Memory B cell (primary cell): ENCODE measurements at places on chromosomes 4 and X.

GRCh38 chr4:82428526-82428968 lies 1.7 kb downstream of the HNRNPDL start:
- no peaks in the 10 kb centered on the region for H3K27me3 ChIP-seq
- no peak for DNase-seq
- H3K4me3 ChIP-seq = peak overlapping the region; percentile 98
- H3K4me1 ChIP-seq = peaks cover 26% of the 10 kb centered on the region
- H3K36me3 ChIP-seq = peaks cover 21% of the 10 kb centered on the region
- H3K27ac ChIP-seq = peak overlapping the region; percentile 96

- H3K36me3 ChIP-seq = no peaks in the 10 kb centered on the region
- H3K4me1 ChIP-seq = no peaks in the 10 kb centered on the region
- H3K27ac ChIP-seq = no peak overlapping the region
- no peak overlapping the region for H3K4me3 ChIP-seq
- no peaks in the 10 kb centered on the region for H3K27me3 ChIP-seq
Measured at GRCh38 chr4:28233724-28234123, 1373.1 kb downstream of the STIM2 start.

GRCh38 chrX:54495814-54496516 lies at the start of gene FGD1:
Gene FGD1 (minus strand): TSS chrX:54496234. CDS start chrX:54495432, 802 bp downstream.
- no peak for DNase-seq
- H3K4me1 ChIP-seq = peaks cover 8% of the 10 kb centered on the region
- H3K27me3 ChIP-seq = peaks cover 21% of the 10 kb centered on the region

- DNase-seq = no peak
- no peaks in the 10 kb centered on the region for H3K36me3 ChIP-seq
- H3K4me1 ChIP-seq = no peaks in the 10 kb centered on the region
- no peak overlapping the region for H3K27ac ChIP-seq
- H3K4me3 ChIP-seq = no peak overlapping the region
Measured at GRCh38 chr4:162274354-162274753, 110.6 kb upstream of the FSTL5 start.

DNA sequence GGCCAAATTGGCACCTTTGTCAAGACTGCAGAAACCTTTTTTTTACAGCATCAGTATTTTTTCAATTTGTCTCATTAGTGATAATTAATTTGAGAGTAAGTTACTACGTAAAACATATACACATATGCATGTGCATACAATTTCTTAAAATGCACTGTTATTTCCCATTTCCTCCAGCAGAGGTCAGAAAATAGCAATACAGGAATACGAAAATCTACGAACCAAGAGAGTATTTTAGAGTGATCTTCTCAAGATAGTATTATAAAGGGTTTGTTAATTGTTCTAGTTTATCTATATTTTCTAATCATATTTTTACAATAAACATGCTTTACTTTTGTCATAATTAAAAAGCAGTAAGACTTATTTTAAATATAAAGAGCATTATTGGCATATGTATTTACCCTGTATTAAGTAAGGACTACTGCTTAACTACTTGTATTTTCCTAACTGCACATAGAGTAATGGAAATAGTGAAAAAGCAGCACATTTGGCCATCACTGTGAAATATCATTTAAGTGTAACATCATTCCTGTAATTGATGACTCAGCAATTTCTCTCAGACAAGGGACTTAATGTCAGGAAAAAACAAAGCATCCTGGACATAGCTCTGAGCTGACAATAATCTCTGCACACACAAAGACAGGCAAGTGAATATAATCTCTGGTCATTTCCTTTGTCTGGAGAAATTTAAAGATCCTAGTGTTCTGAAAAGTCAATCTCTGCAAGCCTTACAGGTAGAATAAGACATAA lies 45.6 kb downstream of the MAOB start:
- H3K36me3 ChIP-seq = no peaks in the 10 kb centered on the region
- DNase-seq = no peak
- H3K27me3 ChIP-seq = peaks cover 10% of the 10 kb centered on the region
- H3K4me1 ChIP-seq = no peaks in the 10 kb centered on the region
- no peak overlapping the region for H3K4me3 ChIP-seq

DNA sequence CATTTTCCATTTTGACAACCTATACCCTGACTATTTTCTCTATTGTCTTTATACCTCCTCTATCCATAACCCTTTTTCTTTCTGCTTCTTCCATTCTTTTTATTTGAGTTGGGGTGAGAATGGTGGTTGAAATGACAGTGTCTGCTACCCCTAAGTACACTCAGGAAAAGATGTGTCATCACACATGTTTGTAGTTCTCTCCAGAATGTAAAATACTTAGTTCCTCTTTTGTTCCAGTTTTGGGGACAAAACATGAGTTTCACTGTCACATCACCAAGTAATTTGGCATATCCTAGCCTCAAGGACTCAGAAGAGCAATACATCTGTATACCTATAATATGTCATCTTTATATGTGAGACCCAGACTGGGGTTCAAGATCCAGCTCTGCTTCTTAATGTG lies 90.3 kb downstream of the COMMD8 start:
- H3K36me3 ChIP-seq = no peaks in the 10 kb centered on the region
- no peak for DNase-seq
- no peak overlapping the region for H3K4me3 ChIP-seq
- H3K4me1 ChIP-seq = no peaks in the 10 kb centered on the region

DNA sequence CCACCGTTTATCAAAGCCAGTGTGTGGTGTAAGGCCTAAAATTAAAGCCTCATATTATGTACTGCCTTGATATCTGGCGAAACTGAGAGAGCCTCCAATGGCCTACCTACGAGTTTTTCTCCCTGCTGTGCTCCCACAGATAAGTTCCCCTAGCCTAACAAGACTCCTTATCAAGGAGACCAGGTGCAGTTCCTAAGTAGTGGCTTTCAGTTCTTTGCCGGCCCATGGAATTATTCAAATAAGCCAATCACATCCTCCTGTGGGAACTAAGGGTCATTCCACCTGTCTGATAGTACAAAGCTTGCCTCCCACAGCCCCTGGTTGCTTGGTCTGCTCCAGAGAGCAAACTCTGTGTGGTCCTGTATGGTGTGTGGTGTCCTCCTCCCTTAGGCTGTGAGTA lies 99.8 kb upstream of the TEX13C start:
- H3K4me1 ChIP-seq = no peaks in the 10 kb centered on the region
- peaks cover 1% of the 10 kb centered on the region for H3K27me3 ChIP-seq
- H3K4me3 ChIP-seq = no peak overlapping the region
- H3K36me3 ChIP-seq = no peaks in the 10 kb centered on the region

DNA sequence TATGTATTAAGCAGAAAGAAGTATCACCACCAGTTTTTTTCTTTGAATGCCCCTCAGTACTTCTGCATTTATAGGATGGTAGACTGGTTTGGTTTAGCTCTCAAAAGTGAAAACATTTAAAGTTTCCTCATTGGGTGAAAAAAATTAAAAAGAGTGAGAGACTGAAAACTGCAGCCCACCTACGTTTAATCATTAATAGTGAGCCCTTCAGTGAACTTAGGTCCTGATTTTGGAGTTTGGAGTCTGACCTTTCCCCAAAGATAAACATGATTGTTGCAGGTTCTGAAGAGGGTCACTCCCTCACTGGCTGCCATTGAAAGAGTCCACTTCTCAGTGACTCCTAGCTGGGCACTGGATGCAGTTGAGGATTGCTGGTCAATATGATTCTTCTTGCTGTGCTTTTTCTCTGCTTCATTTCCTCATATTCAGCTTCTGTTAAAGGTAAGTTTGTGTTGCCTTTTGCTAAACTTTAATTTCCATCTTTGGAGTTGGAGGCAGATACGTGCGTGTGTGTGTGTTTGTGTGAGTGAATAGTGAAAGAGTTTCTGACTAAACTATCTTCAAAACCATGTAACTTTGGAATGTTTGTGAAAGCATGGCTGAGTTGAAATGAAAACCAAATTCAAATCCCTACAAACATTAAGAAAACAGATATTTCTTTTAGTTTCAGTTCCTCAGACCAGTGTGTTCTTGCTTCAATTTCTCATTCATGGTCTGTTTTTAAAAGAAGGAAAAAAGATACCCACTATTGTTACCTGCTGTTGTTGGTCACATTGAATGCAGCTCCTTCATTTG lies at the start of gene MTTP:
MTTP (plus strand) TSS at position 295 of the 795 bp plus-strand sequence; CDS start at position 381, 86 bp downstream.
- H3K36me3 ChIP-seq = no peaks in the 10 kb centered on the region
- peaks cover 7% of the 10 kb centered on the region for H3K4me1 ChIP-seq
- peak within 1 kb of the TSS; percentile 92 for H3K27ac ChIP-seq

GRCh38 chr4:86818841-86819240 lies 30.3 kb downstream of the SLC10A6 start:
- no peak overlapping the region for H3K27ac ChIP-seq
- H3K4me3 ChIP-seq = no peak overlapping the region
- DNase-seq = no peak
- H3K27me3 ChIP-seq = no peaks in the 10 kb centered on the region

- H3K4me3 ChIP-seq = no peak overlapping the region
- peaks cover 2% of the 10 kb centered on the region for H3K36me3 ChIP-seq
- H3K27ac ChIP-seq = no peak overlapping the region
- no peaks in the 10 kb centered on the region for H3K27me3 ChIP-seq
- DNase-seq = no peak
Measured at GRCh38 chr4:88356771-88357170, 21.9 kb upstream of the HERC6 start.

- peaks cover 7% of the 10 kb centered on the region for H3K36me3 ChIP-seq
- no peaks in the 10 kb centered on the region for H3K4me1 ChIP-seq
- H3K27ac ChIP-seq = no peak overlapping the region
Measured at GRCh38 chrX:74162199-74162598, 141.8 kb upstream of the ZCCHC13 start.

DNA sequence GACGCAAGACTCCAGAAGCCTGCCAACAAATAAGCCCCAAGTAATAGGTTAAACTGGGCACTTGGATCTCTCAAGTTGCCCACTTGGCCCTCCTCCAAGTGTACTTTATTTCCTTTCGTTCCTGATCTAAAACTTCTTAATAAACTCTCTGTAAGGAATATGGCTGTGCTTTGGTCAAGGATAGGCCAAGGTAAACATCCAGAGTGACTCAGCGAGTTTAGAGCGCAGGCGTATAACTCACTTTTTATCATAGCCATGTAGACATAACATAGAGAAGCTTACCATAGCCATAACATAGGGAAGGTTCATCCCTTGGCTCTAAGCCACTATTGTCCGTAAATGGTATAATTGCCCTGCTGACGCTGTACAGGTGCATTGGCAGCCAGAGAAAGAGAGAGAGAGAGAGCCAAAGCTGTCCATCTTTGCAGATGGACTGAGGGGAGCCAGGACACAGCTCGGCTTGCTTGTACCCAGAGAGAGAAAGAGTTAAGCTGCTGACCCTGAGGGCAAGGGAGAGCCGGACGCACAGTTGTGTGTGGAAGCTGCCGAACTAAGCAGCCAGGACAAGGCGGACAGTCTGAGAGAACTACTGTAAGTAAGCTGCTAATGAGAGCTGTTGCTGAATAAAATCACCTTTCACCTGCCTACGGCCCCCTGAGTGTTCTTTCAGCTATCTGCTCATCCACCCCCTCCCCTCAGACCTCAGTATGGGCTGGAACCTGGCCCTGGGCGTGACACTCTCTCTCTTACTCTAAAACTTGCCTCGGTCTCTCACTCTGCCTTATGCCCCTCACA lies 1.8 kb downstream of the TLR1 start:
- H3K4me1 ChIP-seq = peaks cover 34% of the 10 kb centered on the region
- H3K27ac ChIP-seq = peak overlapping the region; percentile 94
- DNase-seq = no peak
- H3K36me3 ChIP-seq = peaks cover 49% of the 10 kb centered on the region

- H3K27me3 ChIP-seq = no peaks in the 10 kb centered on the region
- peaks cover 10% of the 10 kb centered on the region for H3K36me3 ChIP-seq
- no peak overlapping the region for H3K4me3 ChIP-seq
- peaks cover 10% of the 10 kb centered on the region for H3K4me1 ChIP-seq
Measured at GRCh38 chrX:139795196-139795595, 87.2 kb upstream of the MCF2 start.

- no peaks in the 10 kb centered on the region for H3K27me3 ChIP-seq
- peaks cover 17% of the 10 kb centered on the region for H3K36me3 ChIP-seq
- H3K27ac ChIP-seq = peak overlapping the region; percentile 89
- DNase-seq = no peak
Measured at GRCh38 chr4:6969826-6970800, 60.5 kb downstream of the TBC1D14 start.

DNA sequence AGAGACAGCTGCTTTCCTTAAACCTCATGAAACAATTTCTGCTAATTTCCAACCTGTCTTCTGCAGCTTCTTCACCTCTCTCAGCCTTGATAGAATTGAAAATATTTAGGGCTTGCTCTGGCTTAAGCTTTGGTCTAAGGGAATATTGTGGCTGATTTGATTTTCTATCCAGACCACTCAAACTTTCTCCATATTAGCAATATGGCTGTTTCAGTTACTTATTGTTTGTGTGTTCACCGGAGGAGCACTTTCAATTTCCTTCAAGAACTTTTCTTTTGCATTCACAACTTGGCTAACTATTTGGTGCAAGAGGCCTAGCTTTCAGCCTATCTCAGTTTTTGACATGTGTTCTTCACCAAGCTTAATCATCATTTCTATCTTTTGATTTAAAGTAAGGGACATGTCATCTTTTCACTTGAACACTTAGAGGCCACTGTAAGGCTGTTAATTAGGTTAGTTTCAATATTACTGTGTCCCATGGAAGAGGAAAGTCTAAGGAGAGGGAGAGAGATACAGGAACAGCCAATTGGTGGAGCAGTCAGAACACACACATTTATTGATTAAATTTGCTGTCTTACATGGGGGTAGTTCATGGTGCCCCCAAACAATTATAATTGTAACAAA lies 213.2 kb downstream of the RASL11B start:
- peaks cover 17% of the 10 kb centered on the region for H3K36me3 ChIP-seq
- DNase-seq = no peak
- no peaks in the 10 kb centered on the region for H3K27me3 ChIP-seq
- no peak overlapping the region for H3K4me3 ChIP-seq

DNA sequence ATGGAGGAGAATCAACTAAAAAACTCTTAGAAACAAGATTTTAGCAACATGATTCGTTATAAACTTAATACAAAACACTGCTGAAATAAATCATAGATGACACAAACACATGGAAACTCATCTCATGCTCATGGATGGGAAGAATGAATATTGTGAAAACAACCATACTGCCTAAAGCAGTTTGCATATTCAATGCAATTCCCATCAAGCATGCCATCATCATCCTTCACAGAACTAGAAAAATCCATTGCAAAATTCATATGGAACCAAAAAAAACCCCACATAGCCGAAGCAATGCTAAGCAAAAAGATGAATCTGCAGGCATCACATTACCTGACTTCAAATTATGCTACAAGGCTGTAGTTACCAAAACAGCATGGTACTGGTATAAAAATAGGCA lies 1015.8 kb upstream of the GRIA3 start:
- H3K27me3 ChIP-seq = no peaks in the 10 kb centered on the region
- H3K27ac ChIP-seq = no peak overlapping the region
- H3K4me3 ChIP-seq = no peak overlapping the region
- no peaks in the 10 kb centered on the region for H3K36me3 ChIP-seq

DNA sequence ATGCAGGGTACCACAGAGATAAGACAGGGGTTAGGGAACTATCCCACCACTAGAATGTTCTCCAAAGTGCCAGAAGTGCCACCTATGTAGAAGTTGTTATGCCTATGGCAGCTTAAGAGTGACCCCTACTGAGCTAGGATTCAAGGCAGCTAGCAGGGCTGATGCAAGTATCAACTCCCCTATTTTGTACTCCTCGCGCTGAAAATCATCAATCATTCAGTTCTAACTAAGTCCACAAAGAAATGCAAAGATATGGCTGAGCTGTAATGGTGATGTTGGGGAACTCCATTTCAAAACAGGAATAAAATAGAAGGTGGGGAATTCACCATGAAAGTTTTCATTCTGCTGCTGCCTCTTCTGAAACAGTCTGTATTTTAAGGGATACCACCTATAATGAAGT lies 13.8 kb downstream of the ACSL4 start:
- H3K27me3 ChIP-seq = no peaks in the 10 kb centered on the region
- peaks cover 12% of the 10 kb centered on the region for H3K4me1 ChIP-seq
- peak overlapping the region; percentile 62 for H3K27ac ChIP-seq
- no peaks in the 10 kb centered on the region for H3K36me3 ChIP-seq

GRCh38 chr4:111113591-111113990 lies 490.7 kb upstream of the PITX2 start:
- H3K36me3 ChIP-seq = no peaks in the 10 kb centered on the region
- H3K4me1 ChIP-seq = no peaks in the 10 kb centered on the region
- no peak overlapping the region for H3K4me3 ChIP-seq
- no peak for DNase-seq
- H3K27me3 ChIP-seq = no peaks in the 10 kb centered on the region
- H3K27ac ChIP-seq = no peak overlapping the region
